ENCODE measurements at places on chromosomes 16 and 17.
A peak's percentile ranks its signal among the peaks of the same experiment; 100 is the strongest.

DNA sequence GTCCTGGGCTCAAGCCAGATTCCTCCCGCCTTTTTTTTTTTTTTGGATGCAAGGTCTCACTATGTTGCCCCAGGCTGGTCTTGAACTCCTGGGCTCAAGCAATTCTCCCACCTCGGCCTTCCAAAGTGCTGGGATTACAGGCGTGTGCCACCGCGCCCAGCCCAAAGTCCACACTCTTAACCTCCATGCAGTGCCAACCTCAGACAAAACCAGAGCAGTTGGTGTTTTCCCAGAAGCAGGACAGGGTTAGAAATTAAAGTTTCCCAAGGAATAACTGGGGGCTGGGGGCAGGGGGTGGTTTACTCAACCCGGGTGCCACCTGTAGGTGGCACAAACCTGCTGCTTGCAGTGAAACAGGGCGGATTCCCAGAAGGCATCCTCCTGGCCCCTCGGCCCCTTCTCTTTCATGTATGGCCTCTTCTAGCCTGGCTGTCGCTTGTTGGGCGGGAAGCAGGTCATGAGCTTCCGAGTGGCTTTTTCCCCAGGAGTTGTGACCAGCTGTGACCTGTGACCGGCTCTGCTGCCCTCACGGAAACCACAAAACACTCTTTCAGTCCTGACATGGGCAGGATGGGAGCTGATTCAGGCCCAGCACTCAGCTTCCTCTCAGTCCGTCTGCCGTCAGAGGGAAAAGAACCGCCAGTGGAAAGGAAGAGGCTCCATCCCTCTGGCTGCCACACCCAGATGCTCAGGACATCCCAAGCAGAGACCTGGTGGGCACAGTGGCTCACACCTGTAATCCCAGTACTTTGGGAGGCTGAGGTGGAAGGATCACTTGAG lies 25.6 kb upstream of the USP7 start:
- no peak for DNase-seq

DNA sequence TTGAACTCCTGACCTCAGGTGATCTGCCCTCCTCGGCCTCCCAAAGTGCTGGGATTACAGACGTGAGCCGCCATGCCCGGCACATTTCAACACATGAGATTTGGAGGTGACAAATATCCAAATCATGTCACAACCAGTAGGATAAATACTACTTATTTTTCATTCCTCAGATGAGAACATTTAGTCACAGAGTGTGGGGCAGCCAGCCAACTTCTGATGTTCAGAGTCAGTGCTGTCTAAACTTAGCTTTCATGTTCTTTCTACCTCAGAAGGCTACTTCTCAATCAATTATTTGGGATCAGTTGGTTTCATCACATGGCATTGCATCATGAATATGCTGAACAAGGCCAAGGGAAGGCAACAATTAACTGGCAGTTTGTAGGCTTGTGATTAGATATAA lies 134.5 kb downstream of the CDH13 start:
- no peak for DNase-seq

DNA sequence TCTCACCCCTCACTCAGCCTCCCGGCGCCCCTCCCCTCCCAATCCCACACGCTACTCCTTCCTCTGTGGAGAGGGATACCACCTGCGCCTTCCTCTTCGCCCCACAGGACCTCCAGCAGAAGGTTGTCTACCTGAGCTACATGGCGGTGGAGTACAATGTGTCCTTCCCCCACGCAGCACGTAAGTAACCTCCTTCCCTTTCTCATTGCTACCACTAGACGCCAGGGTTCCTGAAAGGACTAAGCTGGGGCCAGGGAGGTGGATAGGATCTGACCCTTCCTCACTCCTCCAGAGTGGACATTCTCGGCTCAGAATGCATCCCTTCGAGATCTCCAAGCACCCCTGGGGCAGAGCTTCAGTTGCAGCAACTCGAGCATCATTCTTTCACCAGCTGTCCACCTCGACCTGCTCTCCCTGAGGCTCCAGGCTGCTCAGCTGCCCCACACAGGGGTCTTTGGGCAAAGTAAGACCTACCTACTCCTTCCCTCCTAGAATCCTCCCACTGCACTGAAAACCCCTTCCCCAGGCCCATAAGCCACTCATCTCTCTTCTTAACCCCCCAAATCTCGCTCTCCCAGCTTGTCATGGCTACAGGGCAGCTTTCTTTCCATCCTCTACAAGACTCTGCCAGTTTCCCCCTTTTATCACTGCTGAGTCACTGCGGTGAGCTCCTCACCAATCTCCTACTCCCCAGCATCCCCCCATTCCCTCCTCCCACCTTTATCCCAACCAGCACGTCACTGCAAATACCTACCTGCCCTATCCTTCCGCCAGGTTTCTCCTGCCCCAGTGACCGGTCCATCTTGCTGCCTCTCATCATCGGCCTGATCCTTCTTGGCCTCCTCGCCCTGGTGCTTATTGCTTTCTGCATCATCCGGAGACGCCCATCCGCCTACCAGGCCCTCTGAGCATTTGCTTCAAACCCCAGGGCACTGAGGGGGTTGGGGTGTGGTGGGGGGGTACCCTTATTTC lies 1.5 kb downstream of the CD68 start:
- no peak for DNase-seq

- no peak for DNase-seq
Observed at GRCh38 chr17:807523-808294, 25.6 kb downstream of the MRM3 start.

DNA sequence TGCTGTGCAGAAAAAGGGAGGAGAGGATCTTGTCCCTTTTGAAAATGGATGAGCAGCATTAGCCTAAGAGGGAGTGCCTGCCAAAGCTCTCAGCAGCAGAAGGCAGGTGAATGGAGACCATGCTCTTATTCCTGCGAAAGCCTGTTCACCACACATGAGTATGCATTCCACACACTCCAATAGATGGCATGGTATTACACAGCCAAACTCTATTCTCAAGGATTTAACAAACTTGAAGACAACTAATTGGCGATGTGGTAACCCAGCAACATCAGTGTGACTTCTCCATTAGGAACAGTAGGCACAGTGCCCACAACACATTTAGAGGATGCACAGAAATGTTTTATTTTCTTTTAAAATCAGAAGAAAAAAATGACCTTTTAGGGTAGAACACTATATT lies 77.8 kb downstream of the CDH11 start:
- no peak for DNase-seq

GRCh38 chr16:76409706-76410105 lies 132.5 kb downstream of the CNTNAP4 start:
- DNase-seq = no peak

GRCh38 chr16:27547134-27547533 lies 2.6 kb downstream of the GTF3C1 start:
- DNase-seq = peak; percentile 20

GRCh38 chr17:38898291-38898679 lies 27.1 kb upstream of the LASP1NB start:
- no peak for DNase-seq

DNA sequence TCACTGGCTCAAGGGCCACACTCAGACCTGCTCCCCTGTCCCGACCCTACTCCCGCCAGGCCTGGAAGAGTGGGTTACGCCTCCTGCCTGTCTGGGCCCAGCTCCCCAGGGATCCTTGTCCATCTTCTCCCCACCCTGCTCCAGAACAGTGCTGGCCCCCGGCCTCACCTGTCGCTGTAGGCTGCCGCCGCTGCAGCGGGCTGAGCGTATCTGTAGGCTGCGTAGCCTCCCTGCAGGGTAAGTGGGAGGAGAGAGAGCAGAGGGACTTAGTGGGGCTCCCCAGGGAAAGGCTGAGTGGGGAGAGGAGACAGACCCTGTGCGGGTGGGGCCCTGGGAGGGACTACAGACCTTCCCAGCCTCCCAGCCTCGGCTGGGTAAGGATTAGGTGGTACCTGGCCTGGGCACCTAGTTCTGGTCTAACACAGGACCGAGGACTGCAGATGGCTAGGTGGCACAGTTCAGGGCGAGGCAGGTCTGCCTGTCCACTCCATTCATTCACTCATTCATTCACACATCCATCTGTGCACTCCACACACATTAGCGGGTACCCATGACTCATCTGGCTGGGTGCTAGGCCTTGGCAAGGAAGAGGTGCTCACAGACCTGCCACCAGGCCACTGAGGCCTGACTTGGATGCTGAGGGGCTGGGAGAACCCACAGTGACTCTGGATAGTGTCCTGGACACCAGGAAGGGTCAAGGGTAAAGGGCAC lies 20.9 kb downstream of the ENGASE start:
- no peak for DNase-seq

All from renal cortex interstitium (tissue), 15 donors.